ENCODE measurements at places on chromosomes 13 and 19.

GRCh38 chr13:98970330-98970729 lies 7.5 kb downstream of the DOCK9 start:
- DNase-seq: no peak

GRCh38 chr13:108086678-108087077 lies 128.7 kb downstream of the LIG4 start:
- DNase-seq: peak; percentile 1

DNA sequence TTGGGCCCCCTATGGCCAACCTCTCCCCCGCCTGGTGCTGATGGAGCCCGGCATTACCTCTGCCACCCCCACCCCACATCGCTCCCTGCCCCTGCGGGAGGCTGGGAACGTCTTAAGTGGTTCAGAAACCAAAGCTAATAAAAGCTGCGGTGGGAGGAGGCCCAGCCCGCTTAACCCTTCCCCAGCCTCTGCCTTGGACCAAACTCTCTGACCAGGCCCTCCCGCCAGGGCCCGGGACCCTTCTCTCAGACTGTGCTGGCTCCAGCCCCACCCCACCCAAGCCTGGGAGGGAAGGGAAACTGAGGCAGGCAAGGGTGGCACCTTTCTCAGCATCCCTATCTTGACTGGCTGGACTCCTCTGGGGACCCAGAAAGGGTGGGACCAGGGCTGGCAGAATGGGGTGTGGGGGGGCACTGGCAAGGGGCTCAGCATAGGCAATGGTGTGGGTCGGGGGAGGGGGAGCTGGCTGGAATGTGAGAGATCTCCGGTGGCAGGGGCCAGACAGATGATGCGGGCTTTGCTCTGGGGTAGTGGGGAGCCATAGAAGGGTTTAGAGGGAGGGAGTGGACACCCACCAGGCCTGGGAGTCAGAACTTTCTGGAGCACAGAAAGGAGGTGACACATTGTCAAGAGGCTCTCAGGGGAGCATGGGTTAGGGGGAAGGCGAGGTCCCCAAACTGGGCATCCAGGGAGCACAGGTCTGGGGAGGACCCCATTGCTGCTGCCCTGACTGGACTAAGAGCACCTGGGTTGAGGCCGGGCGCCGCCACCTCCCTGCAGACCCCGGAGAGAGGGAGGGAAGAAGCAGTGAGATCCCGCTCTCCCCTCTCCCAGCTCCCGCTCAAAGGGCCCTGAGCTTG lies 21.9 kb downstream of the SMIM24 start:
- DNase-seq: no peak

GRCh38 chr19:8261881-8262280 lies 46.3 kb downstream of the CD320 start:
- DNase-seq: no peak
